ENCODE measurements at places on chromosomes 5 and 9.

DNA sequence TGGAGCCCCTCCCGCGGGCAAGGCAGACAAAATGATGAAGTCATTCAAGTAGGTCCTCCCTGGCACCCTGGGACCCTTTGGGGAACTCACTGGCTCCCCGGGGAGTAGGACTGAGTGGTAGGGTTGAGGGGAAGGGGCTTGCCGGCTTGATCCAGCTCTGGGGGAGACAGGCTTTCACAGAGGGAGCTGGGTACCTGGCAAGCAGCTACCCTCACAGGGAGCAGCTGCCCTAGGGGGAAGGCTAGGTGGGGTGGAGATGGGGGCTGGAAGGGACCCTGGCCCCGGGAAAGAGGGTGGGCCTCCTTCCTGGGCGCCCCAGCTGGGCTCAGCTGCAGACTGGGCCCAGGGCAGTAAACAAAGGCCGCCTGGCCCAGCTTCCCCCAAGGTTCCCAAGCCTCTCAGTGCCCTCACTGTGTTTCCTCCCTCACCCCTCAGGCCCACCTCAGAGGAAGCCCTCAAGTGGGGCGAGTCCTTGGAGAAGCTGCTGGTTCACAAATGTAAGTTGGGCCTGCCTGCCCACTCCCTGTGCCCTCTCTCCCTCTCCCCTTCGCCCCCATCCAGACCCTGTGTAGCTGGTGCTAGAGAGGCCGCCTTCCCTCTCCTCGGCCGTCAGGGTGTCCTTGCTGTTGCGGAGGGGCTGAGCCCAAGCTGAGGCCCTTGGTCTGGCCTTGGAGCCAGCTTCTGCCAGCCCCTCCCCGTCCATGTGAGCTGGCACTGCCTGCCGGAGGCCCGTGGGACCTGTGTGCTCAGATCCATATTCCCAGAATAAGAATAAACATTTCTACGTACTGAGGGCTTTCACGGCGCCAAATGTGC lies 131.2 kb downstream of the RGS3 start:
- DNase-seq, result peak; percentile 57

- DNase-seq, result no peak
These were observed 1446.2 kb downstream of the MAT2B start for GRCh38 chr5:164951570-164951969.

DNA sequence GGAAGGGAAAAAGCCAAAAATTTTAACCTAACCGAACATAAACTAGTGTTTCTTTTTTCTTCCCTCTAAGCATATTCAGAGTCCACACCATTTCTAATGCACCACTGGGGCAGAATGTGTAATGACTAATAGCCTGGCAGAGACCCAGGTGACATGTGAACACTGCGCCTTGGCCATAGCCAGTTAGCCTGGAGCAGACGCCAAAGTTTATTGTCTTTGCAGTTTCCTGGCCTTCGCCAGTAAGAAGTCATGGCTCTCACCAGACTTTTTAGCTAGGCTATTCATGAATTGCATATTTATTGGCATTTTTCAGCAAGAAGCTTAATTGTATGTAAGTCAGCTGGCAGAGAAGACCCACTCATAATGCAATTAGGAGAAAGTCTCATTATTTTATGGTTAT lies 182.8 kb upstream of the SLC27A6 start:
- DNase-seq, result no peak

DNA sequence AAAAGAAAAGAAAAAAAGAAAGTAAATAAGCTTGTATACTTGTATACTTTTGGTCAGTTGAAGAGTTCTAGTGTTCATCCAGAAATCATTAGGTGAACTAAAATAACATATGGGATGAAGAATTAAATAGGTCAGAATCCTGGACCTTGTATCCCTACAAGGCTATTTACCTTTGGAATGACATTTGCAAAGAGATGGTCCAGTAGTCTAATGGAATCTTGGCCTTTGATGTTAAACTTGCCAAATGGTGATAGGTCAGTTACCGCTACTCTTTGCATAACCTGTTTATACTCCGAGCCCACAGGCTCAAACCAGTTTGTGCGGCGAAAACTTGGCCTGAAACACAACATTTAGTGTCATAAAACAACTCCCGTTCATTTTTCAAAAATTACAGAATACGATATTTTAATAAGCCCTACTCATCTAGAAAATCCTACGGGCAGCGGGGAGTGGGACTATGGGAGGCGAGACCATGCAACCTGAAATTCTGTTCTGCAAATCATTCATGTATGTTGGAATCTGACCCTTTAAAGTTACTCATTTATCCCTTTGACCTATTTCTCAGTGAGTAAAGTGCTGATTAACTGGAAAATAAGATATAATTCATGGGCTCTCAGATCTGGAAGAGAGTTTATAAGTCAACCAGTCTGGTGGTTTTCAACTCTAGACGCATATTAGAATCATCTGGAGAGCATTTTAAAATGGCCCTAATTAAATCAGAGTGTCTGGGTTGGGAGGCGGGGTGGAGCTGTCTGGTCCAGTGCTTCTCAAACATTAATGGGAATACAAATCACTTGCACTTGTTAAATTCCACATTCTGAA lies 38.6 kb downstream of the DMGDH start:
- DNase-seq, result peak; percentile 49

DNA sequence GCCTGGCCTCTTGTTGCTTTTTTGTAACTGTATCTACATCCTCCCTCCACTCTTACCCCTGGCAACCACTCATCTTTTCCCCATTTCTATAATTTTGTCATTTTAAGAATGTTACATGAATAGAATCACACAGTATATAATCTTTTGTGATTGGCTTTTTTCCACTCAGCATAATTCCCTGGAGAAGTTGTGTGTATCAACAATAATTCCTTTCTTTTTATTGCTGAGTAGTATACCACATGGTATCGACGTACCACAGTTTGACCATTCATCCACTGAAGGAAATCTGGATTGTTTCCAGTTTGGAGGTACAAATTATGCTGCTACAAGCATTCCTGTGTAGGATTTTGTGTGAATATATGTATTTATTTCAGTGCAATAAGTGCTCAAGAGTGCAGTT lies 21.7 kb upstream of the ENTREP1 start:
- no peak for DNase-seq

GRCh38 chr5:159189310-159189709 lies 20.0 kb downstream of the RNF145 start:
- no peak for DNase-seq

GRCh38 chr9:33750307-33750838 lies 45.0 kb upstream of the PRSS3 start:
- peak; percentile 44 for DNase-seq

GRCh38 chr9:133355881-133356357 lies 368 bp downstream of the SURF1 start:
- no peak for DNase-seq

- DNase-seq, result no peak
These were observed 215.5 kb downstream of the GADD45G start for GRCh38 chr9:89820337-89820736.

DNA sequence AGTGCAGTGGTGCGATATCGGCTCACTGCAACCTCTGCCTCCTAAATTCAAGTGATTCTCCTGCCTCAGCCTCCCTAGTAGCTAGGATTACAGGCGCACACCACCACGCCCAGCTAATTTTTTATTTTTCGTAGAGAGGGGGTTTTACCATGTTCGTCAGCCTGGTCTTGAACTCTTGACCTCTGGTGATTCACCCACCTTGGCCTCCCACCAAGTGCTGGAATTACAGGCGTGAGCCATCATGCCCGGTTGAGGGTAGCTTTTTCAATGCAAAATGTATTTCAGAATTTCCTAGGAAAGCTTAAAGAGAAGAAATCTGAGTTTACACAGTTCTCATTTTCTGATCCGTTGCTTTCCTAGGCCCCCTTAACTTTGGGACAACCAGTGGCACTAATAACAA lies 15.7 kb downstream of the BDP1 start:
- no peak for DNase-seq

- no peak for DNase-seq
These were observed 66.0 kb upstream of the GNA14 start for GRCh38 chr9:77714077-77714549.

DNA sequence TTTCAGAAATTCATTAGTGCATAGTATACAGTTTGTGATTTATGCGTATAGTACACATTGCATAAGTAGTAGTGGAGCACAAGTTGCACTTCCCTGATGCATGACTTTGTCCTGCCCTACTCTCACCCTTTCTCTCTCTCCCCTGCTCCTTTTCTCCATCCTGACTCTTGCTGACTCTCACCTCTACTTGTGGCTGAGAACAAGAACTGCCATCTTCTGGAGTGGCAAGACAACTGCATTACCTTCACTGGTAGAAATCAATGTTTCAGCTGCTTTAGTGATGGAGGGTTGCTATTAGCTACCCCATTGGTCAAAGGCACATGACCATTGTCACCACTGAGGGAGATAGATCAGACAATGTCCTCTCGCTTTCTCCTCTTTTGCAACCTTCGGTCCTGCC lies 26.9 kb downstream of the SPEF2 start:
- DNase-seq, result no peak

DNA sequence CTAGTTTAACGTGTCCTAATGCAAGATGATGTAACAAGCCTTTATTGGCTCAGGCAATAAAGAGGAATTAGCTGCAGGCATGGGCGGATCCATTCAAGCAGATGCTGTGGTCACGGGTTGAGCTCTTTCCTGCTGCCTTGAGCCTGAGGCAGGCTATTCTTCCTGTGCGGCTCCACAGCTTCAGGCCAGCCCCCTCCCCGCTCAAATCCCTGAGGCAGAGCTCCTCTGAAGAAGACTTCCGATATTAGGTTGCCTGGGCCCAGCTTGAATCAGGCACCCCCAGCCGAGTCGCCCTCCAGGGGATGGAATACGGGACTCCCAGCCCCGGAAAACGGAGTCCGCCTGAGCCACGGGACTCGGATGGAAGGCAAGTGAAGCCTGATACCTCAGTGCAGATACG lies 95.0 kb upstream of the RUFY1 start:
- no peak for DNase-seq

DNA sequence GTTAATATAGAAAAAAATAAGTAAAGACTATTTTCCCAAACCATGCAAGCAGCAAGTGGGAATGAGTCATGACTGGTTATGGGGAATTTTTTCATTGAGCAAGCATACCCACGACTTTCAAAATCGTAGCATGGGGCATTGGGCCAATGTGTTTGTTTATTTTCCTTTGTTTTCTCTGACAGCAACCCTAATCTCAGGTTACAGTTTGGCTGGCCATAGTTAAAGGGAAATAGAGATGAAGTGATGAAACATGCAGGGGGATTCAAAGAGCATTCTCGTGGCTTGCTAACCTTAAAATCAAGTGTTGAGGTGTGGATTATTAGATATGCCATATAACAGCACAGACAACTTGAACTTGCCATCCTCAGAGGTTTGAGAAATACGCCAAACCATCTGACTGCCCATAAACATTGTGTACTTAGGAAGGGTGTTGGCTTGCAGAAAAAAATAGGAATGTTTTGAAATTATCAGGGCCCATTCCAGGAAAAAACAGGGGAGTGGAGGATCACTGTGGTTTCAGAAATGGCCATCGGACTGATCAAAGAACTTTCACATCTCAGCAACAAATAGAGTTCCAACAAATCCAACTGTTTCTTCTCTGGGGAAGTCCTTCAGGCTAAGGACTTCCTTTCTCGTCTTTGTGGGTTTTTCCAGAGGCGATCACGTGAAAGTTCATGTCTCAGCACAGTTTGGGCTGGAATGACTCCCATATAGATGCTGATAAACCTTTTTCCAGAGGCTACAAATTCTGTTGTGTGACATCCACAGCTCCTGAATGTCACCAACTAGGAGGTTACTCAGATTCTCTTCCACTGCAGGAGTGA lies 259.1 kb downstream of the SYK start:
- no peak for DNase-seq

- DNase-seq, result no peak
These were observed 111.7 kb upstream of the BOD1 start for GRCh38 chr5:173727839-173728778.

DNA sequence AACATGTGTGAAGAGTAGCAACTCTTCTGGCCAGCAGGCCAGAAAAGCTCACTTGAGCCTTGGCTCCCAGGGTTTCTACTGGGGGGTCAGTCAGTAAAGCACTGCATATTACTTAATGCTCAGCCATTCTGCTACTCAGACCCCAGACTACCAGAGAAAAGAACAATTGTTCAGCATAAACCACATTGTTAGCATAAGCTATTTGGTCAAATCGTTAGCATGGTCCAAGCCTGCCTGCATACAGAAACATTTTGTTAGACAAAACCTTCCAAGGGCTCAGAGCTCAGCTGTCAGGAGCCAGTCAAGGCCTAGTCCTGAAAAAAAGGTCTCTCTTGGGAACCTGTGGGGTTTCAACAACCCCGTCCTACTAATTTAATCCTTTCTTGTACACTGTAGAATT lies 449.3 kb downstream of the PRR16 start:
- no peak for DNase-seq

GRCh38 chr9:134562146-134562849 lies 79.3 kb upstream of the COL5A1 start:
- DNase-seq, result no peak

GRCh38 chr5:126358525-126358924 lies 64.7 kb upstream of the GRAMD2B start:
- DNase-seq, result no peak

GRCh38 chr5:110590187-110590586 lies 136.3 kb downstream of the TMEM232 start:
- no peak for DNase-seq

GRCh38 chr5:64301566-64301965 lies 135.9 kb downstream of the RNF180 start:
- DNase-seq, result no peak

DNA sequence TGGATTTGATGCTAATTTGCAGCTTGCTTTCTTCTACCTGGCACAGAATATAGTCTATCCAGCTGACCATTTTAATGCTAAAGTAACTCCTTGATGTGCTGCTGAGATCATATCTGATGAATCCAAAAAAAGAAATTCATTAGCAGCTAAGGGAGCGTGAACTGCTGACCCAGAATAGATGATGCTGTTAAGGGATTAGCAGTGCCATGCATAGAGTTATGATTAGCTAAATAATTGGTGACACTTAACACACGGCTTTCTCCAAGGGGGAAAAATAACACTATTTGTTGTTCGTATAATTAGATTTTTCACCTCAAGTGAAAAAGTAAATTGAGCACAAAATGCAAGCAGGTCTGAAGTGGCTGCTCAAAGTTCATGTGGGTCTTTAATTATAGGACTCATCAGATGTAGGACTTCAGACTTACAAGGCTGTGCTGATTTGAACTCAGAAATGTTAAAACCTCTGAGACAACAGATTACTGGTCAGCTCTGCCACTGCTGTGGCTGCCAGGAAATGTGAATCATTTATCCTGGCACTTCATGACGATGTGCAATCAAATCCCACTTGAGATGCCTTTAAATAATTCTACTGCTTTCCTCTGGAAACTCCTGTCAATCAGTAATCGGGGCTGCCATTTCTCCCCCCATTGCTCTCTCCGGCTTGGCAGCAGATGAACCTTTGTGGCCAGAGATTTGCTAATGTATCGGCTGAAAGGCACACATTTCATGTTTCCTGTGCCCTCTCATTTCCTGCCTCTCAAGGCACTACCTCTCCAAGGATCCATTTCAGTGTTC lies 291.6 kb upstream of the C9orf72 start:
- DNase-seq, result no peak

GRCh38 chr9:26170190-26170589 lies 491.9 kb upstream of the TUSC1 start:
- DNase-seq, result no peak
